GM13976 (cell line): ENCODE measurements at places on chromosomes 1 and 21.

DNA sequence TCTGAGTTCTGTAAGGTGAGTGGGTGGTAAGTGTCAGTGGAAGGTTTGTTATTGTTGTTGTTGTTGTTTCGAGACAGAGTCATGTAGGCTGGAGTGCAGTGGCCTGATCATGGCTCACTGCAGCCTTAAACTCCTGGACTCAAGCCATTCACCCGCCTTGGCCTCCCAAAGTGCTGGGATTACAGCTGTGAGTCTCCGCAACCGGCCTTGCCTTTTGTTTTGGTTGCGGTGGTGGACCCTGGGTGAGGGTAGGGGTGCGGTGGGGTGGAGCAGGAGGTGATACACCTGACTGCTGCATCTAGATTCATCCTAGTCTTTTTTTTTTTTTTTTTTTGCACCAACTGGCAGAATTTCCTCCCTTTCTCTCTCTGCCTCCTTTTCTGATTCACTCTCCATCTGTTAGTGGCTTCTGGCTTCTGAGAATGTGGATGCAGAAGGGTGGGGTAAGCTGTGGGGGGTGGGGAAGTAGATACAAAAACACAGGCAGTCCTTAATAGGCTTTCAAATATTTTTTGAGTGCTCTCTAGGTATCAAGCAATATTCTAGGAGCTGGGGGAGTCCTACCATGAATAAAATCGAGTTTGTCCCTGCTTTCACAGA, 4.6 kb upstream of the GMEB1 start:
- no peak for DNase-seq

DNA sequence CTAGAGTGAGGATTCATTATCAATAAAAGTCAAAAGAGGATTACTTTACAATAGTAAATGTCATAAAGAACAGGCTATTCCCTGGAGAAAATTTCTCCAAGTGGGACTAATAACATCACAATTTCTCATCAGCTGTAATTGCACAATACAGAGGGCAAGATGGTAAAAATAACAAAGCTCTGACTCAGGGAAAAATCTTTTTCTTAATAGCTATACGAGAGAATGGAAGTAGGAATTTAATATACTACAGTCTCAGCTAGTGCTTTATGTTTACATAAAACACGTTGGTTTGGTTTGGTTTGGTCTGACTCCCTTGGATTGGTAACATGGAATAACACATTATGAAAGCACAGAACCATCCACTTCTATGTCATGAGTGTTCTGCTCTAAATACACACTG, 397.6 kb downstream of the LRRIQ3 start:
- no peak for DNase-seq

DNA sequence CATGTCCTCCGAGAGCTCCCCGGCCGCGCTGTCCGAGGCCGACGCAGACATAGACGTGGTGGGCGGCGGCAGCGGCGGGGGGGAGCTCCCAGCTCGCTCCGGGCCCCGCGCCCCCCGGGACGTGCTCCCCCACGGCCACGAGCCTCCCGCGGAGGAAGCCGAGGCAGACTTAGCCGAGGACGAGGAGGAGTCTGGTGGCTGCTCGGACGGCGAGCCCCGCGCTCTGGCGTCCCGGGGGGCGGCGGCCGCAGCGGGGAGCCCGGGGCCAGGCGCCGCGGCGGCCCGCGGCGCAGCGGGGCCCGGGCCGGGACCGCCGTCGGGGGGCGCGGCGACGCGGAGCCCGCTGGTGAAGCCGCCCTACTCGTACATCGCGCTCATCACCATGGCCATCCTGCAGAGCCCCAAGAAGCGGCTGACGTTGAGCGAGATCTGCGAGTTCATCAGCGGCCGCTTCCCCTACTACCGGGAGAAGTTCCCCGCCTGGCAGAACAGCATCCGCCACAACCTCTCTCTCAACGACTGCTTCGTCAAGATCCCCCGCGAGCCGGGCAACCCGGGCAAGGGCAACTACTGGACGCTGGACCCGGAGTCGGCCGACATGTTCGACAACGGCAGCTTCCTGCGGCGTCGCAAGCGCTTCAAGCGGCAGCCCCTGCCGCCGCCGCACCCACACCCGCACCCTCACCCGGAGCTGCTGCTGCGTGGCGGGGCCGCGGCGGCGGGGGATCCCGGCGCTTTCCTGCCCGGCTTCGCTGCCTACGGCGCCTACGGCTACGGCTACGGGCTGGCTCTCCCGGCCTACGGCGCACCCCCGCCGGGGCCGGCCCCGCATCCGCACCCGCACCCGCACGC, 547 bp downstream of the FOXD2 start:
- DNase-seq = no peak

DNA sequence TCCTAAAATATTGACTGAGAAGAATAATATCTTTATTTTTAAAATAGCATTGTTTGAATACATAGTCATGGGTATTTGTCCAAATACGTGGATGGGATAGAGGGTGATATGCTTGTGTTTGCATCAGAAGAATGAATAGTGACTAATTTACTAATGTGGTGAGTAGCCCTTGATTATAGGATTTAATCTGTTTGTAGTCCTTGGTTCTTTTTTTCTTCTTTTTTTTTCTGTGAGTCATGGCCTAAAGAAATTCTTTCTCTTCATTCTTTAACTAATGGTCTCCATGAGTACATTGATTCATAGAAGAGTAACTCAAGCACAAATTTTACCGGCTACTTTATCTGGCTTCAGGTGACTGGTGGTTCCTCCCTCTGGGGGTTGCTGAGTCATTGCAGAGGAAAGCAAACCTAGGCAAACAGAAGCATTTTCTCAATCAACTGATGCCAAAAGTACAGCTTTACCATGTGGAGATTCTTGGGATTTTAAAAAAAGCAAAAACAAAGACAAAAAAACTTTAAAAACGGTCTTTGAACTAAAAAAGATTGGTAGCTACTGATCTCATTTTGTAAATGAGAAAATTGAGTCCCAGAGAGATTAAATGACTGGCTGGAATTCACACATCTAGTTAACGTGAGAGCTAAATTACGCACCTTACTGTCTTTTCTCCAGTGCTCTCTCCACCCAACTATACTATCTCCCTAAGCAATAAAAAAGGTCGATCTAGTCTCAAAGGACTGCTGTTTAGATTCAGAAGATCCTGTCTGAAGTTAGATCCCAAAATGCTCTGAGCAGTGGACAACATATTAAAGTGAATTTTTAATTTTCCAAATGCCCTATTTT, 40.5 kb downstream of the AK5 start:
- DNase-seq = no peak
